Inflammatory macrophage (primary cell): ENCODE measurements at places on chromosomes 1 and 21.

DNA sequence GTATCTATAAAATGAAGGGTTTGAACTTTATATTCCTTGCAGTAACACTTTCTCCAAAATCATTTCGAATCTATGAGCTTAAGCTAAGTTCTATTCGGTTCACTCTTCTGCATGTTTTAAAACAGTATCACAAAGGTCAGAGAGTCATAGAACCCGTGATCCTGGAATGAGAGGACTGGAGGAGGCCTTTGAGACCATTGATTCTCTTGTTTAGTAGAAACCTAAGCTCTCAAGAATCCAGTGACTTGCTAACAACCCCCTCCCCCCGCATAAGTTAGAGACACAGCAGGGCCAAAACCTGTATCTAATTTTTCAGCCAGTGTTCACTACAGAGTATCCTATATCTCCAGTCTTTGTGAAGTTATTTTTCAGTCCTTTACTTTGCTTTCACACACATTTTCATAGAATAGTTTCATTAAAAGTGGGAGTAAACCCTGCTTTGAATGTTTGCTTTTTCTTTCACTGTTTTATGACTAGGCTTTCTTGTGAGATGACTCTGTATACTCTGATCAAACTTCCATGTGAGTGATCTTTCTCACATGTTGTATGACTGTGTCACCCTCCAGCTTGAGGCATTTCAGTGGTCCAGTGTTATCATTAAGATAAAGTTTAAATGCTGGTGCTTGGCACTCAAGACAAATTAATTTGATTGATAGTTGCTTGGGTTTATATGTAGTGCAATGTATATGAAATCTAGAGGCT is 275.4 kb upstream of the SGIP1 start:
- DNase-seq = no peak

DNA sequence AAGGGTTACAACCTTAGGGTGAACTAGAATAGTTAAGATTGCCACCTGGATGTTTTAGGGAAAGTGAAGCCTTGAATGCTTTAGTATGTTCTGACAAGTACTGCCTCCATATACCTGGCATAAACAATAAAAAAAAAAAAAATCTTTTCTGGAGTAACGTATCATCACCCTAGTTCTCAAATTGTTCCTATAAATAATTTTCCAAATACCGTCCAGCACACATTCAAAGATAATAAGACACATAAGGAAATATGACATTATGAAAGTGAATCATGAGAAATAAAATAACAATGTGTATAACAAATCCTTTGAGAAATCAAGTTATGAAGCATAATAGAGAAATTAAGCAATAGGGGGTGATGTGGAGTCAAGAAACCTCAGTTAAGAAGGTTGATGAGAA is 20.6 kb downstream of the C1orf141 start:
- DNase-seq = no peak

- DNase-seq = no peak
Observed at GRCh38 chr1:242673652-242674051, 149.2 kb upstream of the PLD5 start.

- no peak for DNase-seq
Observed at GRCh38 chr1:6476483-6476882, 10.5 kb upstream of the TNFRSF25 start.

GRCh38 chr21:42089665-42090310 is 18.7 kb downstream of the UMODL1 start:
- no peak for DNase-seq

GRCh38 chr1:238141353-238141752 is 250.6 kb upstream of the ZP4 start:
- no peak for DNase-seq

DNA sequence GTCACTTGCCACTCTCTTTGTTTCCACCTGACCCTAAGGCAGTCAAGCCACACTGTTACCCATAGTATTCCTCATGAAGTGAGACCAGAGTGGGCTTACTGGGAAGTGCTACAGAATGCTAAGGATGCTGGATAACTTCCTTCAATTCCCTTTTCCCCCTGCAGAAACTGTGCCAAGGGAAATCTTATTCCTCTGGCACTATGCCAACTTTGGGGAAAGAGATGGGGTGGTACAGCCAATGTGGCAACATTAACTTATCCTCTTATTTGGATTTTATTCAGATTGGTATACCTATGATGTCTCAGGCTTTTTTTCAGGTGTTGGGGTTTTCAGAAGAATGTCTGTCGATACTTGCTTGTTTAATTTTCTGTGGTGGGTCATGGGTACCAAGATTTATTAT is 599.4 kb upstream of the PBX1 start:
- no peak for DNase-seq

DNA sequence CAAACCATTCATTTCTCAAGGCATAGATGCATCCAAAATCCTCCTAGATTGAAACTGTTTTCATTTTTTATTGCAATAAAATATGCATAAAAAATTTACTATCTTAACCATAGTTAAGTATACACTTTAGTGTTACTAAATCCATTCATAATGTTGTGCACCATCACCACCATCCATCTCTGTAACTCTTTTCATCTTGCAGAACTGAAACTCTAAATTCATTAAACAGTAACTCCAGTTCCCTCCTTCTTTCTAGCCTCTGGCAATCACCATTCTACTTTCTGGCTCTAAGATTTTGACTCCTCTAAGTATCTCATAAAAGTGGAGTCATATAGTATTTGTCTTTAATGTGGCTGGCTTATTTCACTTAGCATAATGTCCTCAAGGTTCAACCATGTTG is 236.8 kb downstream of the SMYD3 start:
- DNase-seq = no peak

DNA sequence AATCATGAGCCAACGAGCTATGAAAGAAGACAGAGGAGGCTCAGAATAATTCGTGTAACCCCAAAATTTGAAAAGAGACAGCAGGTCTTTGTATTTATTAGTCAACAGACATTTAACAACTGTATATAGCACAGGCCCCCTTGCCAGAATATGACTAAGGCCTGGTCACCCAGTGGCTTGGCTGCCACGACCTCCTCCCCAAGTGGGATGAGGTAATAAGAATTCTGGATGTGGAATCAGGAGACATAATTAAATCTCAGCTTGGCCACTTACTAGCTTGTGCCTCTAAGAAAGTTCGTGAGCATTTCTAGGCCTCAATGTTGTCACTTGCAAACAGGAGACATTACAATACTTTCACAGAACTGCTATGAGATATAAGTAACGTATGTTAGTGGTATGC is 134.2 kb upstream of the TNFSF4 start:
- no peak for DNase-seq

DNA sequence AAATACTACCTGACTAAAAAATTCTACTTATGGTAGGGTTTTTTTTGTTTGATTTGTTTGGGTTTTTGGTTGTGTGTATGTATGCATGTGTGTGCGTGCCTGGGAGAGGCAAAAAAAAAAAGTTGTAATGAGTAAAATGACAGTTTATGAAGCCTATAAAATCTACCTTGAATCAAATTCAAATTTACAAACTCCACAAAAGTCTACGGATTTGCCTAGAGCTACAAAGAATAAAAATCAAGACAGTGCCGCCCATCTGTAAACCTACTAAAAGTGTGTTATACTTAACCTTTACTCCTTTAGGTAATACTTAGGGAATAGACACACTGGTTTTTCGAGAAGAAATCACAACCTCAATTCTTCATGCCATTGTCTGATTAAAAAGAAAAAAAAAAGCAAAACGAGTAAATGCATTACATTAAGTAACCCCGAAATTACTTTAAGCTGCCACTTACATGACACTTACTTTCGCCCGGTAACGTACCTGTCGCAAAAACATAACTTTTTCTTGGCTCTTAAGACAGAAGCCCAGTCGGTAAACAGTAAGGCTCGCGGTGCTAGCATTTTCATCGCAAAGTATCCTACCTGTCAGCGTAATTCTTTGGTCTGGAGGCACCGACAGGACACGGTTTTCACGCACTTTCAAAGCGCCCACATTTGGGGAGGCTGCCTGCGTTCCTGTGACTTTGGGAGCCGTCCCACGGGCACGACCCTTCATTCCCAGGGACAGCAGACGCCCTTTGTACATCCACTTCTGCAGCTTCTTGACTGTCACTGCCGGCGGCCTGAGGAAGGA is 951 bp downstream of the SYDE2 start:
- DNase-seq = no peak

- peak; percentile 87 for DNase-seq
Observed at GRCh38 chr1:234842726-234843641, 233.0 kb upstream of the IRF2BP2 start.

DNA sequence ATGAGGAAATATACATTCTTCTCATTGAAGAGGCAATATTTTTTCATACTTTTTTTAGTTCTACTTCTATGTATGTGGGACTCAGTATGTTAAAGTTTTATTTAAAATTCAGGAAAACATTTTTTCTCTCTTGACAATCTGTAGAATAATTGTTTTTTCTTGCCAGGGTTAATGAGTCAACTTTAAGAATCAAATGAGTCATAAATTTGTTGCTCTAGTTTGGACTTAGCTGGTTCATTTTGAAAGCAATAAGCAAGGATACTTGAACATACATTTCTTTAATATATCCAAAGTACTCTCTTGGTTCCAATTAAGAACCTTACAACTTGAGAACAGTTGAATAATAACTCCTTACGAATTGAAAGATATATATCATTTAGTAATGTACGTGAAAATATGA is 1145.3 kb upstream of the B3GALT2 start:
- no peak for DNase-seq

- DNase-seq = no peak
Observed at GRCh38 chr1:153963850-153964331, 554 bp upstream of the SLC39A1 start.

DNA sequence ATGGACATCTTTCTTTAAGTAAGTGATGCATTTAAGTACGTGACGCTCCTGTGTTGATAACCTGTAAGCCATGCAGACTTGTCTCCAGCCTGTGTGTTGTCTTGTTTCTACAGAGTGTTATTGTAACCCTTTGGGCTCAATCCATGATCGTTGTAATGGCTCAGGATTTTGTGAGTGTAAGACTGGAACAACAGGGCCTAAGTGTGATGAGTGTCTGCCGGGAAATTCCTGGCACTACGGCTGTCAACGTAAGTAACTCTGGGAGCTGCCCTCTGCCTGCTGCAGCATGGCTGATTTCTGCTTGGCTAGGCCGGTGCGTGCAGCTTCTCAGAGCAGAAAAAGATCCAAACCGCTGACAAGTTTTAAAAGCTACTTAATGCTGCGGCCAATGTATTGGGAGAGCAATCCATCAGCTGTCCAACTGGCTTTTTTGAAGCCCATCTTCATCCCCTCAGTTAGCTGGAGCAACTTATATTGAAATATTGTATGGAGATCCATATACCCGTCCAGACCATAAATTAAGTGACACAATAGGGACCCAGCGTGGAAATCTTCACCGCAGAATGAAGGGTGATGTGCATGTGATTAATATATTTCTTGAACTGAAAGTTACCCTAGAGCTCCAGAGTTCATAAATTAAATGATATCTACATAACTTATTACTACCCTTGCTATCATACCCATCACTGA is 295.9 kb downstream of the NTNG1 start:
- DNase-seq = no peak

- DNase-seq = no peak
Observed at GRCh38 chr1:208040821-208041297, 129.9 kb upstream of the CD34 start.
